Hematopoietic multipotent progenitor cell treated with erythropoietin and hydrocortisone succinate and interleukin-3 and kit ligand, for 4 days (in vitro differentiated cells): ENCODE measurements at places on chromosomes 12 and 14.
A peak's percentile ranks its signal among the peaks of the same experiment; 100 is the strongest.

DNA sequence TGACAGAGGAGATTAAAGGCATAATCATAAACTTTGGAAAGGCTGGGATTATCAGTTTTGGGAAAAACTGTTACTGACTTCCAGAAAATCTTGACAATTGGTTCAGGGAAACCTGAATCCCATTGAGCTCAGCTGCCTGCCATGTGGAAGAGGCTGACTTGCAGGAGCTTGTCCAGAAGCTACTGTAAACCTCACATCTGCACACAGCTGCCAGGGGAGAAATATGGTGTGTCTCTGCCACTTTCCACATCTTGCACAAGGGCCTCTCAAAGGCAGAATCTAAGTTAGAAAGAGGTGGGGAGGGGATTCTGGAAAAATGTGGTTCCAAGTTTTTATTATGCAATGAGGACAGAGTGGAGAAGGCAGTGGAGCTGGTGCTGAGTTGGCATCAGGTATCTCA lies 8.7 kb upstream of the BHLHE41 start:
- no peak for DNase-seq

- no peak for DNase-seq
These were observed 136.2 kb downstream of the ANO6 start for GRCh38 chr12:45351921-45352670.

- DNase-seq, result no peak
These were observed 61.9 kb downstream of the ZFP36L1 start for GRCh38 chr14:68730811-68731425.

DNA sequence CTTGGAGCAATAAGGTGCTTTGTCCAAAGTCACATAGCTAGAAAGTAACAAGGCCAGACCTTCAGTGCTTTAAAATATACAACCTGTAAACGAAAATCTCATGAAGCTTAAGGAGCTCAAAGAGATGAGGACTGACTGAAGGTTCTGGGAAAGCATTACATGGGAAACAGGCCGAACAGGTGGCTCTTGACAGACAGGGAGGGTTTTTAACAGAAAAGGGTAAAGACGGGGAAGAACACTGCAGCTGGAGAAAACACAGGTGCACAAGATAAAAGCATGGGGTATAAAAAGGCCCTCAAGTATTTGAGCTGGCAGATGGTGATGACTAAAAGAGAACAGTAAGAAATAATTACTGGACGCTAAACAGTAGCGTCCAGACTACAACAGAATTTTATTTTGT lies 257.2 kb downstream of the NELL2 start:
- no peak for DNase-seq

DNA sequence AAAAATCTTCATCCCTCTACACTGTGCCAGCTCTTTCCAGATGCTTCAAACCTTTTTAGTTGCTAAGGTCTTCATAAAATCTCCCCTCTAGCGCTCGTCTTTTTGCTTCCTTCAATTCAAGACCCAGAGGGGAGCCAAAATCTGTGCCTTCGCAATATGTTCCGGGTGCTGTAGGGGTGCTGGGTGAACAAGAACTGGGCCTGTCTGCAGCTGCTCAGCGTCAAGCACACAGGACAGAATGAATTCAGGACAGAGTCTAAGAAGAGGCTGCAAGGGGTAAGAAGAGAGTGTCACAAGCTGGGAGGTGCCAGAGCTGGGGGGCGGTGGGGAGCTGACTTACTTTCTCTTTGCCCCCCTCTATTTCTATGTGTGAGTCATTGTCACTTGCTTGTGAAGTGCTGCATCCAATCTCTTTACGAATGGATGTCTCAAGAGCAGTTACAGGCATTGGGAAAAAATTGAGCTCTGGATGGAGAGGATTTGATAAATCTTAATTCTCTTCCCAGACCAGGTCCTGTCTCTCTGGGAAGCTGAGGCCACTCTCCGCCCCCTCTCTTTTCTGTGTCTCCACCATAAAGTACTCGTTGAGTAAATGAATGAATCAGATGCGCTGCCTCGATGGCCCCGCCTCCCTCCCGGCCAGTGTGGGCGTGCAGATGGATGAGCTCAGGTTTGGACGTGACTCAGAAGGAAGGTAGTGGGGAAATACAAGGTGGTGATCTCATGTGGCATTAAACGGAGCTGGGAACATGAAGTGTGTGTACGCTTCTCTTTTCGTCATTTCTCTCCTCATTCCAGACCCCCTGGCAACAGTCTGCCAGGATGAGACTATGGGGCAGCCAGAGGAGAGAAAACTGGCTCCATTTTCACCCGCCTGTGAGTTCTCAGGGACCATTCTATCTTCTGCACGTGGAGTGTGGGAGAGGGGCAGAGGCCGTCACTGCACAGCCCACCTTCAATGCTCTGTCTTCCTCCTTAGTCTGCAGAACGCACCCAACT lies 91.3 kb downstream of the TSPAN9 start:
- no peak for DNase-seq

GRCh38 chr14:102610968-102611811 lies 18.7 kb downstream of the RCOR1 start:
- DNase-seq, result peak; percentile 52

DNA sequence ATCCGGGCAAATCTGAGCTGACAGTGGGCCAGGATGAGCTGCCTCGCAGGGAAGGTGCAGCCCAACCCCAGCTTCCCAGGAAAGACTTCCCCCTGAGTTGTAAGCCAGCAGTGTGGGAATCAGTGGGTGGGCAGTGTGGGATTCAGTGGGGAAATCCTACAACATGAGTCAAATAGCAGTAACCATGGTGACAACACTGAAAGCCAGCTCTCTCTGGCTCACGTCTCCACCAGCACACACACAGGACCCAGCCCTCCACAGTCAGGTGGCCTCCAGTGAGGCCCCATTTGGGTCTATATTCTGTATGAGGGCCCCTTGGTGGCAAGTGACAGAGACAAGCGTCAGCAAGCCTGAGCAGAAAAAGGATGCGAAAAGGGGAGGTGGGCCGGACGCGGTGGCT lies 6.0 kb upstream of the LGALS3 start:
- no peak for DNase-seq

GRCh38 chr12:107033758-107034739 lies 47.1 kb upstream of the MTERF2 start:
- DNase-seq, result no peak

- no peak for DNase-seq
These were observed 9.0 kb downstream of the RCOR1 start for GRCh38 chr14:102601378-102601925.

GRCh38 chr14:77903937-77904617 lies 104.2 kb downstream of the ADCK1 start:
- DNase-seq, result no peak

DNA sequence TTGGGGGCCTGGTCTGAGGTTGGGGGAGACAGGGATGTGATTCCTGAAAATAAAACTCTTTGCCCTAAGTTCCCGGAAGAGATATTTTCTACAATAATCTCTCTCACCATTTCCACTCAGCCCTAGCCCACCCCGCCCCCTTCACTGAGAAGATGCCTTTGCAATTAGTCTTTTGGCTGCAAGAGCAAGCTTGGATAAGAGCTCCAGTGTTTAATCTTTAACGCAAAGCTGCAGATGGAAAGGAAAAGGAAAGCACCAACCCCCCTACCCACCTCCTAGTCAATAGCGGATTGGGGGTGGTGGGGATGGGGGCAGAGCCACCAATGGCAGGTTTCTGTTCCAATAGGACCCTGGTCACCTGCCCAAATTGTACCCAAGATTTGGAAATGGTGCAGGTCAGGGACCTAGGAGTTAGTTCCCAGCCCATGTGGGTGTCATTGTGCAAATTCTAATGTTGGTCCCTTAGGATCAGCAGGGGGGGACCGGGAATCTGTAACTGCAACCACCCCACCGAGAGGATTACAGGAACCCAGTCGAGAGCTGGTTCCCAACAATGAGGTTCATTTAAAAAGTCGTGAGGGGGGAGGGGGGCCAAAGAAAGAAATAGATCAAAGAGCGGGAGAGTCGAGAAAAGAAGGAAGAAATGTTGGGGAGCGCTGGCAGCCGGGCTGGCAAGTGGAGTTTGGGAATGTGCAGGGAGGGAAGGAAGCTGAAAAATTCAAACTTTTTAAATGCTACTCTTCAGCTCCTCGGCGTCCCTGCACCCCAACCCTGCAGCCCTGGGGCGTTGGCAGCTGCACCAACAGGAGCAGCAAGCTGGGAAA lies 1.6 kb downstream of the ZFP36L1 start:
- peak; percentile 57 for DNase-seq

DNA sequence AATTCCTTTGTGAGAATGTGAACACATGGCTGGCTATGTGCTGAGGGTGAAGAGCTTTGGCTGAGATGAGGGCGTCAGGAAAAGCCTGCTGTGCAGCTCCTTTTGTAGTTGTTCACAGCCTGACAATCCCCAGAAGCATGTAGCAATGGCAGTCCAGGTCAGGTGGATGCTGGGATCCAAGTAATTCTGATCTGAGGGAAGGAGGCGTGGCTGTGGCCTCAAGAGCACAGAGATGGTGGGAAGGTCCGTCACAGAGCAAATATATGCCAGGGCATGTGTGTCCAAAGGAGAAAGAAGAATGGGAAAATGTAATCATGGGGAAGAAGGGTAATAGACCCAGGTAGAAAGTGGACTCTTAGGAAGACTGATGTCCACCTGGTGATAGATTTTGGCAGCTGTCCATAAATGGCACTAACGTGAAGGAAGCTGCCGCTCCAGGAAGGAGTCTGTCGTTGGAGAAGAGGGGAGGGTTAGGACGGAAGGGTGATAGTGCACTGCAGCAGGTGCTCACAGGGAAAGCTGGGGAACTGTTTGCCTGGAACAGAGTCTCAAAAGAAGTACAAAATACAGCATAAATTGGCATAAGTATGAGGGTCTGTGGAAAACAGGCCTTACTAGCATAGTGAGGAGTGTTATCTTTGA lies 13.8 kb downstream of the MGST1 start:
- no peak for DNase-seq

- no peak for DNase-seq
These were observed 127.7 kb downstream of the TMEM30B start for GRCh38 chr14:61153431-61153830.

DNA sequence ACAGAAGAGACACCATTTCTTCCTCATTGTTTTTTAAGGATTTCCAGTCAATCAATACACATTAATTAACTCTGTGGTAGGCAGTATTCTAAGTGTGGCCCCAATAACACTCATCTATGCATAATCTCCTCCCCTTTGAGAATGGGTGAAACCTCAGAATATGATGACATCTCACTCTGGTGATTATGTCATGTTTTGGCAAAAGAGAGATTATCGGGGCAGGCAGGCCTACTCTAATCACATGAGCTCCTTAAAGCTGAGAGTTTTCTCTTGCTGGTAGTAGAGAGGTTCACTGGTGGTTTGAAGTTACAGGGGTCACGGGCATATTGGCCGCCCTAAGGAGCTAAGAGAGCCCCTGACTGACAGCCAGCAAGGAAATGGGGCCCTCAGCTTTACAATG lies 7.1 kb upstream of the LGMN start:
- peak; percentile 51 for DNase-seq

GRCh38 chr12:89551747-89552146 lies 25.9 kb upstream of the POC1B start:
- peak; percentile 35 for DNase-seq

DNA sequence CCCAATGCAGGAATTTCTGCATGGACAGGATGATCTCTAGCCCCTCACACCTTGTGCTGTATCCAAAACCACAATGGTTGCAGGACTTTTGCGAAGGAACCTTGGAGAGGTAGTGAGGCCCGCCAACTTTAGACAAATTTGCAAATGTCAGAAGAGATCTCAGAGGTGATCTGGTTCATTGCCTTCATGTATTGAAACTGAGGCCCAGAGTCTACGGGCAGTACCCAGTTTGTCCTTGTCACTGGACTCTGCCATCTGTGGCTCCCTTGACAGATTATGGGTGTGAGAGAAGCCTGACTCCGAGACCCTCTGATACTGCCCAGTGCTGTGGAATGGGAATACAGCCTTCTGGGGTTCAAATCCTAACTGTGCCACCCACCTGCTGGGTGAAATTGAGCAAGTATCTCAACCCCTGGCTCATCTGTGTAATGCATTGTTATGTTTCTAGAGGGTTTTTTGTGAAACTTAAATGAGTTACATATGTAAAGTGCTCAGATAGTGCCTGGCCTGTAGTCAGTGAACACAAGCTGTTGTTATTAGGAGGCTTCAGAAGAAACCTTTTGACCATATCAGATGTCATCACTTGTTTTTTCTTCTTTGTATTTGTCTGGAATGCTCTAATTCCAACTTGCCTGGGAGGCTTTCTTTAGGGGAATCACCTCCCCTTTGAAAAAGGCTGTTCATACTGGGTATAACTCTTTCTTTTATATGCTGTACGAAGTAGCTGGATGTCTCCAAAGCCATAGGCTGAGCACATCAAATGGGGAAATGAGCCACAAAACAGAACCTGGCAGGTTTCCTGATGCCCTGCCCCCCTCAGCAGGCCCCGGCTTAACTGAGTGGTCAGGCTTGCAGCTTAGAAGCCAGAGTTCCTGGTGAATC lies 71.4 kb upstream of the SRSF5 start:
- DNase-seq, result peak; percentile 85

- DNase-seq, result no peak
These were observed 29.5 kb downstream of the CEP170B start for GRCh38 chr14:104894331-104895206.

- no peak for DNase-seq
These were observed 49.5 kb downstream of the SUPT16H start for GRCh38 chr14:21334202-21334906.

GRCh38 chr14:80587096-80587724 lies 354.3 kb downstream of the CEP128 start:
- peak; percentile 66 for DNase-seq

DNA sequence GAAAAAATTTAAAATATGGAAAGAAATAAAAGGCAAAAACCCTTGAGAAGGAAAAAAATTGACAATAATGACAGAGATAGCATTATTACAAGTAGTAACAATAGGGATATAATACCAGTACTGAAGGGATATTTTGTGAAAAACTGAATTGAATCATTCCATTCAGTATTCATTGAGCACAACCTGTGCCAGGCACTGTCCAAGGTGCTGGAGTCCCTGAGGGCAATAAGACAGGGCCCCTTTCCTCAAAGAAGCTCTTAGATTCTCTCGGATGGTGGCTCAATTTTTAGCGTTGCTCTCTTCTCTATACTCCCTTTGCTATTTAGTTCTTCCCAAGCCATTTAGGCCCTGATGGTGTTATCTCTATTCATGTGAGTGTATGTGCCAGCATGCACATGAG lies 34.3 kb upstream of the GAS2L3 start:
- DNase-seq, result peak; percentile 74
